ENCODE measurements at places on chromosomes 7 and 10.

DNA sequence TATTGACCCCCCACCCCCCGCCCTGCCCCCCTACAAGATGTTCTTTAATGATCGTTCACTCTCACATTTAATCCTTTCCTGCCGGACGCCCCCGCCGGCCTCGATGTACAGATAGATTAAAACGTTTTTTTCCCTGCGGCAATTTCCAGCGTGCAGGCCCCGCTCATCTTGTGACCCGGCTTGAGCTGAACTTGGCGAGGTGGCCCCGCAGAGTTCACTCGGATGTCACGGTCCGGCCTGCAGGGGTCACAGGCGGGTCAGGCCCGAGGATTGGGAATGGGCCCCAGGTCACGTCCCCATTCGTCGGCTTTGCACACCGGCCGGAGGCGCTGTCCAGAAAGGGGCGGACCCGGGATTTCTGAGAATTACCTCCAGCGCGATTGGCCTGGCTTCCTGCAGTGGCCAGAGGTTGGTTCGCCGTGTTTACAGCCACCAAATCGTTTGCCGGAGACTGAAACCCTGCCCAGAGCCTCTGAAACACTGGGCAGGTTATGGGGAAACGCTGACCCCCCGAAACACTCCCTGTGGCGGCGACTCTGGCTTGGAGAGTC lies 1.9 kb upstream of the CYP26A1 start:
- no peak for DNase-seq

- DNase-seq, result no peak
These were observed 212.3 kb upstream of the CSTF2T start for GRCh38 chr10:51911723-51912122.

DNA sequence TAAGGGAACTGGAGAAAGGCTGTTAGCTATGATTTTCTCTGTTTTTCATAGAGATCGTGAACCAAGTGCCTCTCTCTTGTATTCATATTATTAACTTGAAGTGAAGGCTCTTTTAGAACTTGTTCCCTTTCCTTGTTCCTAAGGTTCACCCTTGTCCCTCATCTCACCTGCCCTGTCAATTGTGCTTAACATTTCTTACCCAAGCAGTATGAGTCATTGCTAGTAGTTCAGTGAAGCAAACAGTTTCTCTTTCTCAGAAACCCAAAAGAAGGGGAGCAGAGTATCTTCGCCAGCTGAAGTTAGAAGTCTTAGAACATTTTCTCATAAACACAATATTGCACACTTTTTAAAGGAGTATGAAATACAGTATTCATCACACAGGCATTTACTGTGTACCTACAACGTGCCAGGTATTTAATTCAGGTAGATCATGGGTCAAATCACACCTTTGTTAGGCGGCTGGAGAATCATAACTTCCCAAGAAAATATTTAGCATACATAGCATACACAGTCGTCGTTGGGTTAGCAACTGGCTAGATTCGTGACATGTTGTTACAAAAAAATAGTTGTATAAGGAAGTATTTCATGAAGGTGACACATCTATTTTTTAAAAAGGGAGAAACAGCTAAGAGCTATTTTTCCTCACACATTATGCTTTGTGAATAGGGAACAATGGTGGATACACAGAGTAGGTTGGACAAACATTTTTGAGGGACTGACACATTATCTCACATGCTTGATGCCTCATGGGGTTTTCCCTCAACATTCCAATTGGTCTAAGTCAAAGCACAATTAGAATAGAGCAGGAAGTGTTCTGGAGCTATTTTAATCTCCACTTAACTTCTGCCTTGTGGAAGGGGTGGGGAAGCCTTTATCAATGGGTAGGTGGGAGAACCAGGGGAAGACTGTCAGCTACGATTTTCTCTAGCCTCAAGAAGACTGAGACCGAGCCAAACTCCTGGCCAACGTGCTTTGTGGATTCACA lies 13.2 kb downstream of the HDAC9 start:
- DNase-seq, result no peak

GRCh38 chr7:123598657-123599056 lies 3.0 kb upstream of the ASB15 start:
- DNase-seq, result no peak

GRCh38 chr7:116630932-116631671 lies 40.9 kb upstream of the MET start:
- DNase-seq, result no peak
